ENCODE measurements at places on chromosomes 1 and 21.

GRCh38 chr1:108747171-108747850, 837 bp downstream of the STXBP3 start:
- DNase-seq, result no peak

GRCh38 chr1:11109047-11109760, 9.5 kb upstream of the EXOSC10 start:
- no peak for DNase-seq

DNA sequence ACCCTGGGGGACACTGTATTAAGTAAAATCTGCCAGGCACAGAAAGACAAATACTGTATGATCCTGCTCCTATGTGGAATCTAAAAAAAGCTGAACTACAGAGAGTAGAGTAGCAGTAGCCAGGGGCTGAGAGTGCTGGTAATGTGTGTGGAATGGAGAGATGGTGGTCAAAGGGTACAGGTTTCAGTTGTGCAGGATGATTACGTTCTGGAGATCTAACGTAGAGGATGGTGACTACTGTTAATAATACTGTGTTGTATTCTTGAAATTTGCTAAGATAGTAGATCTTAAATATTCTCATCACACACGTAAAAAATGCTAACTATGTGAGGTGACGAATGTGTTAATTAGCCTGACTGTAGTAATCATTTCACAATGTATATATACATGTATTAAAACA, 39.8 kb upstream of the GNG4 start:
- no peak for DNase-seq

DNA sequence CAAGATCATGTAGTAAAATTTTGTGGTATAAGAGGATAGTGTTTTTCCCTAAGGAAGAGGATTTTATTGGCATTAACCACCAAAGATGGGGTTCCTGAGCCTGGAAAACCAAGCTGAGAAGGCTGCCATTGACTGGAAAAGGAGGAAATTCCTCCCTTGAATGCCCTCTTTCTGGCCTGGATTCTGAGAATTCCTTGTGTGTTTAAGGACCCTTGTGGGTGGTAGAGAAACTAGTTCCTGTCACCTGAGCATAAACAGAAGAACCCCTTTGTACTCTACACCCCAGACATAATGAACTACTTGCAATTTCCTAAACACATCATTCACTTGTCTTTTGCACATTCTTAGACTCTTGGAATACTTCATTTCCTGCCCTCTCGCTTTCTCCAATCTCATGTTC, 33.1 kb upstream of the CEP350 start:
- no peak for DNase-seq

DNA sequence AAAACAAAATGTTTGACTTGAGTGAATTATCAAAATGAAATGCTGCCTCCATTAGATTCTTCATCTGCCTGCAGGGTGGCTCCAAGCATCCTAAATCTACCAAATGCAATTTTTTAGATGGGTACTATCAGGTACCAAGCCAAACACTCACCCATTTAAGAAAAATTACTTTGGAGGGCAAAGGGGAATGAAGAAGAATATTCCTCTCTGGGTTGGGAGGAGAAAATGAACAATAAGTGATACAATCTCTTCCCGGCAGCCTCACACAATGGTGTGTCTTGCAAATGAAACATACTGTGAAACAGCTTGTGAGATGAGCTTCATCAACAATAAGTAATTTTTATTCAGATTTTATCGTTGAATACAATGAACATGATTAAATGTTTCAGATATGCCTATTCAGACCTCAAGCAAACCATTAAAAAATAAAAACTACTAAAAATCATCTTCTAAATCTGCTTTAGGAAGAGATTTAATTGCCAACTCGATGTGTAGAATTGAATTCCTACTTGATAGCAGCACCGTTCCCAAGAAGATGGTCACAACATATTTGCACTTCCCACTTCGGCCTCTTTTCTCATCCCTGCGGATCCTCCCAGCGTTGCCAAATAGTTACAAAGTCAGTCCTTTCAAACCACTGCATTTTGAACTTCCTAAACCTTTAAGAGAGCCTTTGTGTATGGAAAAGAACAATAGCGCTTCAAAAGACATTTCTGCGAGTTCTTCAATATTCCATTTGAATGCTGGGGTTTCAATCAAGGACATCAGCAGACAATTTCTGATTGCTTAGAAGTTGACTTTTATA, 2.7 kb downstream of the DAB1 start:
- DNase-seq, result no peak

DNA sequence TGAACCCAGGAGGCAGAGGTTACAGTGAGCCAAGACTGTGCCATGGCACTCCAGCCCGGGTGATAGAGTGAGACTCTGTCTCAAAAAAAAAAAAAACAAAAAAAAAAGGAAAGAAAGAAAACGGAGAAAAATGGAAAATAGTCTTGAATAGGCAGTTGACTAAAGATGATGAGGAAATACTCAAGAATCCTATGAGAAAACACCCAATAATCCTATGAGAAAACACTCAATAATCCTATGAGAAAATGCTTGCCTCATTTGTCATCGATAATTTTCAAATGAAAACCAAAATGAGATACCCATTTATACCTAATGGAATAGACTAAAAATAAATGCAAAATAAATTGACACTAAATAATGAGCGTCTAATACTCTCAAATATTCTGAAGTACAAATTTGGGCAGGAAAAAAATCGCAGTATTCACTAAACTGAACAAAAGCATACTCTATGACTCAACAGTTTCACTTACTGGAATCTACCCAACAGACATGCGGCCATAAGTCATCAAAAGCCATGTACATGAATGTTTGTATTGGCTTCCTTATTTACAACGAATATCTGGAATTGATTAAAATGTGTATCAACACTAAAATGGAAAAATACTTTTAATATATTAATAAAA, 733.9 kb upstream of the CHRM3 start:
- DNase-seq, result no peak

GRCh38 chr1:9473032-9473807, 66.0 kb upstream of the SLC25A33 start:
- no peak for DNase-seq

GRCh38 chr1:63909526-63909925, 135.7 kb downstream of the ROR1 start:
- DNase-seq, result no peak

GRCh38 chr21:36261459-36261858, 58.5 kb upstream of the MORC3 start:
- DNase-seq, result no peak

DNA sequence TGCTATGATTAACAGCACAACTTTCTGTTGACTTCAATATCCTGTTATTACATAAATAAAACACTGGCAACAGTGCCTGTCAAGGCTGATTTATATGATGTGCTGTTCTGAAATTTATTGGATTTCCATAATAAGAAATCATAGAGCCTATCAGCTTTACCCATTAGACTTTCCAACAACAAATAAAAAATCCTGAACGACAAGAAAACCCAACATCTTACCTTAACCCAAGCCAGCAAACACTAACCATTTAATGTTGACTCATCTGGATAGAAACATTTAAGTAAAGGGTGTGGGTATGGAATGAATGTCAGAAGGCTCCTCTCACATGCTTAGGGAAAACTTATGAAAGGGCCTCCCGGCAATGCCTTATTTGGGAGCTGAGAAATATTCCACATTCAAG, 165.1 kb downstream of the SLC45A1 start:
- no peak for DNase-seq

Data from vagina (tissue), 2 donors.